ENCODE measurements at places on chromosomes 1 and 21.

DNA sequence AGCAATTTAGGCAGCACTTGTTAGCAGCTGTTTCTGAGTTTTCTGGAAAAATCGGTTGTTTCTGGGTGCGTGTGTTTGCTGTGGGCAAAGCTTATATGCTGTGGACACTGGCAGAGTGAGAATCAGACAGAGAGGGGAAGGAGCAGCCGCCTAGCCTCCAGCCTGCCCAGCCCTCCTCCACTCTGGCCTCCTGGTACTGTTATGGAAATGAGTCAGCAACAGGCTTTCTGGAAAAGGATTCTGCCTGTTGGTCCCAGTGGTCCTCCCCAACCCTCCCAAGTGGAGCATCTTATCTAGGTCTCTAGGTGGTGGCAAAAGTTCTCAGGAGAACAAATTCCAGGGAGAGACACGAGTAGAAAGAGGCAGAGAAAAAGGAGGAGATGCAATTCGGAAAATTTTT lies 42.2 kb upstream of the GOLT1A start:
- DNase-seq: no peak

DNA sequence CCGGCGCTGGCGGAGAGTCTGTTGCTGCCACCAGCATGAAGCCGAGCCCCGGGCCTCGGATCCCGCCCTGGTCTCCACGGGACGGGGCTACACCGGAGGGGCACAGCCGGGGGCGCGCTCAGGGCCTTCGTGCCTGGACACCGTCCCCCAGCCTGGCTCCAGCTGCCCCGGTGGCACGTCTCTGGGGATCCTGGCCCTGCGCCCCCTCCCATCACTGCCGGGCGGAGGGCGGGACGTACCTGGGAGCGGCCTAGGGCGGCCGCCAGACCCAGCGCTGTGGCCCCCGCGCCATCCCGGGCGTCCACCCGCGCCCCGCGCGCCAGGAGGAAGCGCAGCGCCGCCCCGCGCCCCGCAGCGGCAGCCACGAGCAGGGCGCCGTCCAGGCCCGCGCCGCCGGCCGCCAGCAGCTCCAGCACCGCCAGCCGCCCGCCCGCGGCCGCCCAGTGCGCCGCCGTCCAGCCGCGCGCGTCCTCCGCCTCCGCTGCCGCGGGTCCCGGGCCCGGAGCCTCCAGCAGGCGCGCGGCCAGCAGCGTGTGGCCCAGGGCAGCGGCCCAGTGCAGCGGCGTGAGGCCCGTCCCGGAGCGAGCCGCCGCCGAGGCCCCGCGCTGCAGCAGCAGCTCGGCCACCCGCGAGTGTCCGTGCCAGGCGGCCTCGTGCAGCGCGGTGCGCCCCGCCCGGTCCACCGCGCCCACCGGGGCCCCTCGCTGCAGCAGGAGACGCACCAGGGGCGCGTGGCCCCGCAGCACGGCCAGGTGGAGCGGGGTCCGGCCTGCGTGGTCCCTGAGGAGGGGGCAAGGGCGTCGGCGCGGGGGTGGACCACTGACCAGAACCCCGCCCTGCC lies 1.0 kb downstream of the ANKRD65 start:
- DNase-seq: no peak

DNA sequence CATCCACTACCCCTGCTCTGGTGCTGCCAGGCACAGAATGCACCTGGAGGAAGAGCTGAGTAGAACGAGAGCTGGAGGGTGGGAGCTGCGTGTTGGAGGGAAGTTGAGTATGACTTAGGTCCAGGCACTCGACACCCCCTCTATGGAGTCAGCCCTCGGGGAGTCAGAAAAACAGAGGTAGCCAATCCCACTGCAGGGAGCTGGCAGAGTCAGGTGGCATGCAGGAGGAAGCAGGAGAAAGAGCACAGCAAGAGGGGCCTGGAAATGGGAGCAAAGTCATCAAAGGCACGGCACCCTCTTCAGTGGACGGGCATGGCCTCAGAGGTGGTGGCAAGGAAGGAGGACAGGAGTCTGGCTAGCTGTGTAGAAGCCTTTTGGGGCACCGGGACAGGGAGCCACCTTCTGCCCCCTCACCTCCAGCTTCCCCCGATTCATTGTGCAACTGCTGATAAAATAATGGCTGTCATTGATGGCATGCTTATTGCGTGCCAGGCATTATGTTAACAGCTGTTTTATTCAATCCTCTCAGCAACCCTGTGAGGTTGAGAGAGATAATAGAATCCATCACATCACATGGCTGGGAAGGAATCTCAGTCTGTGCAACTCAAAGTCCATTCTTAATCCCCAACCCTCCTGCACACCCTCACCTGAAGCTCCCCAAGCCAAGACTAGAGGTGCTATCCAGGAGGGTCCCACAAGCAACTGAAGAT lies 42.0 kb downstream of the C1orf198 start:
- no peak for DNase-seq

DNA sequence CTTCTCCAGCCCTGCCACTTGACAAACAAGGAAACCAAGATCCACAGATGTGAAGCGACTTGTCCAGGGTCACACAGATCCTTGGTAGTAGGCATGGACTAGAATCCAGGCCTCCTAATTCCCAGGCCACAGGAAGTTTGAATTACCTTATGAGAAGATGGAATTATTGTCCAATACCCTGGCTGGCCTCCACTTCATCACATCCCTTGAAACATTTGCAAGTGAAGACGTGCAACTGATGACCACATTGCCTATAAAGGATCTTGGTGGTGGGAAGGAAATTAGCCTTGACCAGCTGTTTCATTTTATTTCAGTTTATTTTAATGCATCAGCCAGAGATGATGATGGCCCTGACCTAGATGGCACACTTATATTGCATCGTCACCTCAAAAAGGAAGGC lies 165.8 kb upstream of the CAMK1G start:
- no peak for DNase-seq

DNA sequence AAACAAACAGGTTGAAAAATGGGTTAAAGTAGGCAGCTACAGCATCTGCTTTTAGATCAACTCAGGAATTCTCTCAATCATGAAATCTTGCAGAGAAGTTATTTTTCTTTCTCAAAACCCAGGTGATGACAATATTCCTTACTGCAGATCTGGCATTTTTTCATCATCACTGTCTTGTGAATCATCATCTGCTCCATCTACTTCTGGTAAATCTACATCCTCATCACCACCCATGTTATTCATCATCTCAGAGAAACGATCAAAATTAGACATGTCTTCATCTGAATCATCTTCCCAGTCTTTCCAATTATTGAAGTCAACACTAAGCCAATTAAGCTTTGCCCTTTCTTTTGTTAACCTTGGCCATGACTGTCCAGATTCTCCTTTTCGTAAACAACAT lies 21.8 kb downstream of the GBP2 start:
- DNase-seq: no peak

DNA sequence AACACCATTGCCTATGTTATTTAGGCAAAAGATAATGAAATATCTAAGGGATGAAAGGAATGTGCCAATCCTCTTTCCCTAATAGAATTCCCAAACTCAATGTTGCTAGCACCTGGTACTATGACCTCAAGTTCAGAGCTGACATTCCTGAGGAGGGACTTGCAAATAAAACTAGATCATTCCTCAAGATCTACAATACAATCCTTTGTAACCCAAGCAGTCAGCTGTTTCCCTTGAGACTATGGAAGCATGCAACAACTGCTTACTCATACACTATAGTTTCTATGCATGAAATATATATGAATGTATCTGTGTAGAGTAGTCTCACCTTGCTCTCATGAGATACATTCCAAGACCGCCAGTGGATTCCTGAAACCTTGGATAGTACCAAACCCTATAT lies 65.0 kb downstream of the ABL2 start:
- DNase-seq: no peak

GRCh38 chr1:71548398-71548890 lies 467.6 kb upstream of the ZRANB2 start:
- no peak for DNase-seq

GRCh38 chr1:117060441-117061317 lies 553 bp downstream of the TTF2 start:
- no peak for DNase-seq

- no peak for DNase-seq
These were observed 135.9 kb downstream of the NPHP4 start for GRCh38 chr1:5856246-5856815.

- DNase-seq: no peak
These were observed 44.4 kb downstream of the HHAT start for GRCh38 chr1:210372931-210373627.

GRCh38 chr1:76426606-76427005 lies 352.1 kb downstream of the ST6GALNAC3 start:
- DNase-seq: no peak

GRCh38 chr1:50156241-50157010 lies 47.7 kb downstream of the ELAVL4 start:
- DNase-seq: no peak

DNA sequence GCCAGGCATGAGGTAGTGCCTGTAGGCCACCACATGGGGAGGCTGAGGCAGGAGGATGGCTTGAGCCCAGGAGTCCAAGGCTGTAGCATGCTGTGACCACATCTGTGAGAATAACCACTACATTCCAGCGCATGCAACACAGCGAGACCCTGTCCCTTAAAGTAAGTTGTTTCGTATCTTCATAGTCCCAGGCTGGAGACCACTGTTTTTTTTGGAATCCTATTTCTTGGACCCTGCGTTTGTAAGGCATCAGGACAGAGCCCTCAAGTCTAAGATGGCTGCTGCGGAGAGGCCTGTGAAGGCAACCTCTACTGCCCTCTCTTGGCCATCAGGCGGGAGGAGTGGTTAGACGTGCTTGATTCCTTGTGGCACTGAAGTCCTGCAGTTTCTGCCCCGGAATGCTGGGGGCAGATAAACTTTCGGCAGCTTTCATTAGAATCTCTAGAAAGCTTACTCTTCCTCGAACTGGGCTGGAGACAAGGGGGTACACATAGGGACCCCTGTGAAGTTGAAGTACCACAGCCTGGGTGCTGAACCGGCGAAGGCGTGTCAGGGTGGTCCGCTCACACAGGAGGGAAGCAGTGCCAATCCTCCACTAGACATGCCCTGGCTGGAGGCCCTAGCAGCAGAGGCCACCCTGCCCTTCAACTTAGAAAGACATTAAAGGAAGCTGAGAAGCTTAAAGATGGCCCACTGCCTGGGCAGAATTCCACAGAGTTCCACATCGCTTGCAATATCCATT lies 36.6 kb downstream of the RABIF start:
- DNase-seq: peak; percentile 58

DNA sequence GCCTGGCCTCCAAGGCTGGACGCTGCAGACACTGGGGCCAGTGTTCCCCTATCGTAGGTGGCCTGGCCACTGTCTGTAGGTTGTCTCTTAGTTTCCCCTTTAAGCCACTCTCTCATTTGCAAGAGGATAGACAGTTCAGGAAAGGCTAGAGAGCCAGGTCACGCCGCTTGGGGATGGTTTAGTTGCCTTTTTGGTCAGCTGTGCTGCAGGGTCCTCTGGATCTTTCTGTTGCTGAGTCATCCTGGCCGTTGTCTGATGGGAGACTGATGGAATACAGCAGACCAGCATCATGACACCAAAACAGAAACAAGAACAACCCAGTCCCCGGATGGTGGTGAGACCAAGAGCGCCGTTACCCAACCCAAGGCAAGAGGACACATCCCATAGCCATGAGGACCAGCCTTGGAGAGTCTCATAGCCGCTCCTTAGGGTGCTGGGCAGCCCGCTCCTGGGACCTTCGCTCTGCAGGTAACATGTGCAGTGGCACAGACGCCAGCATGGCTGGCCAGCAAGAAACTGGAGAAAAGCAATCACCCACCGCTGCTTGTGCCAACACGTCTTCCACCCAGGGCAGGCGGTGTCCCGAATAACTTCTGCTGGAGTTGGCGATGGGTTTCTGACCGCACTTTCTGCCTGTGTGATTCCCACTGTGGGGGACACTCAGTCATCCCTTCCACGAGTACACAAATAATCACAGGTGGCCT lies 79.1 kb upstream of the COL6A1 start:
- no peak for DNase-seq

DNA sequence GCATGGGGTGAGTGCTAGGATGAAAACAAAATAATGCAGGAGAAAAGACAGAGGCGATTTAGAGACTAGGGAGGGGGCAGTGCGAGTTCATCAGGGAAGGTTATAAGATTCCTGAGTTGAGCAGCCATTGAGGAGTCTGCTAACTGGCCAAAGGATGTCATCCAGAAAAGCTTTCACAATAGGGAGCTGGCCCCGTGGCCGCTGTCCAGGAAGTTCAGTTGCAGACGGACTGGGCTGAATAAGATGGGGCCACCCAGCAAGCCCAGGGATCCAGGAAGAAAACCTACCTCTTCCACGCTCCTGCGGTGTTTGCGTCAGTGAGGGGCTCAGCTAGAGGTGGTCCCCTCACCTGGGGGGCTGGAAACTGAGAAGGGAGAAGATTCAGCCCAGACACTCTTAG lies 4.0 kb upstream of the PKP1 start:
- DNase-seq: no peak

DNA sequence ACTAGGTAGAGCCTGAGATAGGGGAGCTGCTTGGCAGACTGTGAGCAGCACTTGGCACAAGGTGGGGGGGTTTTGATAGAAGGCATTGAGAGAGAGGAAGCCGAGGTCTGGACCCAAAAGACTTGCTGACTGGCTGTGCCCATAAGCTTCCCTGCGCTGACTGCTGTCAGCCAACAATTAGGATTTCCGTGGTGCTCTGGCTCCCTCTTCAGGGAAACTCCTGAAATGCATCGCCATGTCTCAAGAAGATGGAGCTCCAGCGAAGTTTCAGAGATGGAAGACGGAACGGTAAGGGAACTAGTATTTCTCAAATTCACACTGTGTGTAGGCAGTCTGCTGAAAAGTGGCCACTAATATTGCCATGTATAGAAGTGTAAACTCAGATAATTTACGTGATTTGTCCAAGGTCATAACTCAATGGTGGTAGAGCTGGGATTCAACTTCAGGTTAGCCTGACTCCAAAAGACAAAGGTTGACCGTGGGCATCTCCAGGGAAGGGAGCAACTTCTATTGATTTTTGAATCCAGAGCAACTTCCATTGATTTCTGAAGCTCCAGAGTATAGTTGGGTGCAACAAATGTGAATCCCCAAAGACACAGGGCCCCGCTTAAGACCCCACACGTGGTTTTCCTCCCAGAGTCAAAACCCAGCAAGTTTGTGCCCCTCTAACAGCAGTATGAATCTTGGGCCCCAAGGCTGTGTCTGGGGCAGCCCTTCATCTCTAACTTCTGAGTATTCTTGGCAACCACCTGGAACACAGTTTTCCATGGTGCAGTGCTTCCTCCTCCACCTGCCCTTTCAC lies 44.5 kb upstream of the CRNN start:
- DNase-seq: peak; percentile 81

- no peak for DNase-seq
These were observed 3.4 kb downstream of the RGS8 start for GRCh38 chr1:182680901-182681567.

- no peak for DNase-seq
These were observed 51.1 kb downstream of the RIPK4 start for GRCh38 chr21:41715649-41716281.

- no peak for DNase-seq
These were observed 94.7 kb downstream of the SSBP3 start for GRCh38 chr1:54311506-54311905.

Data from CD4-positive, alpha-beta T cell (primary cell).